M059J (cell line): ENCODE measurements at places on chromosomes 11 and 22.

DNA sequence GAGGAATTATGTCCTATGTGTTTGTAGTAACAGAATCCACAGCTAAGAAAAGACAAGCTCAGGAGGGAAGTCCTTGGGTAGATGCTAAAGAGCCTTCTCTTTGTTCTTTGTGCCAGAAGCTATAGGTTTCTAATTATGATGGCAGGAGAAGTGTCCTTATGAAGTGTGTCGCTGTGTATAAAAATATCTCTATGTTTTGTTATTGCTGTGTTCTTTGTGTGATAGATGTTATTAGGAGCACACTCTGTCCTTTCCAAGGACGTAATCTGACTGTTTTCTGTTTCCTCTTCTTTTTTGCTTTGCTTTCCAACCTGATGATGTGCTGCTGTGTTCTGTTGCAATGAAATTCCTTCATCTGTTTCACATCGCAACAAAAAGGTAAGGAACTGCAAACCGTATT is 171.9 kb downstream of the NCAM1 start:
- DNase-seq: no peak

DNA sequence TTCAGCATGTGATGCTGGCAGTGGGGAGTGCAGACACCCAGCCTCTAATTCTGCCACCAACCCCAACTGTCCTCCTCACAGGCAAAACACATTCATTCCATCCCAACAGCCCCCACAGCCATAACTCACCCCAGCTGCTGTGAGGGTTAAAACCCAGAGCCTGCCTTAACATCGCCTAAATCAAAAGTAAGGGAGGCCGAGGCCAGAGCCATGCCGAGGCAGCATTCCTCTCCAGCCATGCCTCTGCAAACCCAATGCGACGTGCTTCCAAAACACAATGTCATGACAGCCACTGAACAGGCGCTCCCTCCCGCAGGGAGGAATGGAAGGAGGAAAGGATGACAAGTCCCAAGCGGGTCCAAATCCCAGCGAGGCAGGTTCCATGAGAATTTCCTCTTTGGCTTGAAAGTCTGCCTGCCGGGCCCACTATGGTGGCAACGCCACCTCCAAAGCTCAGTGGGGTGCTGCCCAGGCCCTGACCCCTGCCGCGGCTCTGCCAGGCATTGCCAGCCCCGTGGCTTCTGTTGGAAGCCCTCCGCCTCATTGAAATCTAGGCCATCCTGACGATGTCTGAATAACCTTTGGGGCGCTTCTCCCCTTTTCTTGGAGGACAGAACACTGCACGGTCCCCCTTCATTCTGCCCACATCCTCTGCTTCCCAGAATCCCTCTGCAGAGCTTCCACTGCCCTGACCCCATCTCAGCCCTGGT is 472.3 kb downstream of the BRD1 start:
- DNase-seq: no peak

DNA sequence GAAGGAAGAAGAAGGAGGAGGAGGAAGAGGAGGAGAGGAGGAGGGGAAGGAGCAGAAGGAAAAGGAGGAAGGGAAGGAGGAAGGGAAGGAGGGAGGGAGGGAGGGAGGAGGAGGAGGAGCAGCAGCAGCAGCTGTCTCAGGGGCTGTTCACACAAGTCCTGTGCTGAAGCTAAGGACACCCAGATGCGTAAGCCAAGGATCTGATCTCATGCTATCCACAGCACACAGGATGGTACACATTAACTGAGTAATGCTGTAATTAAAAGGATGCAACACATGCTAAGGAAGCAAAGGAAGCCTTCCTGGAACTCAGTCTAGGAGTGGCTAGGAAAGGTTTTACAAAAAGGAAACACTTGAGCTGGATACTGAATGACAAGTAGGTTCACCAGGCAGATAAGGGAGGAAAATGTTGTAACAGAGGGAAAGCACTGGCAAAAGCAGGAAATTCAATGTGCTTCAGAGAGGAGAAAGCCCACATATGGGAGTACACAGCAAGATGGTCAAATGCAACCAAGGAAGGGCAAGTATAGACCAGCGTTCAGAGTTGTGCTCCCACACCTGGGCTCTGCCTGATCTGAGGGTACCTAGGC is 32.0 kb downstream of the TRIM66 start:
- DNase-seq: no peak

GRCh38 chr11:118147502-118147901 is 5.1 kb downstream of the SCN4B start:
- DNase-seq: no peak

DNA sequence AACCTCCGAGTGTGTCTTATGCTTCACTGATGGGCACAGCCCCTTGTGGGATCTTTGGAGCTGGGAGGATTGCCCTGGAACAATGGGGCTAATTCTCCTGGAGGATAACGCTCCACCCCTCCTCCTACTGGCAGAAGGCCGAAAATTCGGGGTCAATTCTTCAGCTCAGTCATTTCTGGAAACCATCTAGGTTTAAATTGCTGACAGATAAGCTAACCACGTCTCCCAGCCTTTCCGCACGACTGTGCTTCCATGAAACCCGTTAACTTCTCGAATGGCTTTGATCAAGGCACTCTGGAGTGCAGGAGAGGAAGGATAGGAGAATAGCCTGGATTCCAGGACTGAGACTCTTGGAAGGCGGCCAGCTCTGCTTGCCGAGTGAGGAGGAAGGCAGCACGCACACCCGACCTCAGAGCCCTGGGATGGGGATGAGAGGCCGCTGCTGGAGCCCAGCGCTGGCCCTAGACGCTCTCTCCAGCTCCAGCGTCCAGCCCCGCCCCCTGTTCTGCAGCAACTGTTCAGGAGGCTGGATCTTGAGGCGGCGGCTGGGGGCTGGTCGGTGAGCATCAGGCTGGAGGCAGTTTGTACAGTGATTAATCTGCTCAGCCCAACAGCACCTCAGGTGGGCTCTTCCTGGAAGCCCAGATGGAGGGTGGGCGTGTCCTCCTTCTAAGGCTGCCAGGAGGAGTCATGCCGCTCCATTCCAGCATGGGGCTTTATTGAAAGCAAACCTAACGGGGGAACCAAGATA is 176.7 kb upstream of the NCAM1 start:
- DNase-seq: peak; percentile 18

DNA sequence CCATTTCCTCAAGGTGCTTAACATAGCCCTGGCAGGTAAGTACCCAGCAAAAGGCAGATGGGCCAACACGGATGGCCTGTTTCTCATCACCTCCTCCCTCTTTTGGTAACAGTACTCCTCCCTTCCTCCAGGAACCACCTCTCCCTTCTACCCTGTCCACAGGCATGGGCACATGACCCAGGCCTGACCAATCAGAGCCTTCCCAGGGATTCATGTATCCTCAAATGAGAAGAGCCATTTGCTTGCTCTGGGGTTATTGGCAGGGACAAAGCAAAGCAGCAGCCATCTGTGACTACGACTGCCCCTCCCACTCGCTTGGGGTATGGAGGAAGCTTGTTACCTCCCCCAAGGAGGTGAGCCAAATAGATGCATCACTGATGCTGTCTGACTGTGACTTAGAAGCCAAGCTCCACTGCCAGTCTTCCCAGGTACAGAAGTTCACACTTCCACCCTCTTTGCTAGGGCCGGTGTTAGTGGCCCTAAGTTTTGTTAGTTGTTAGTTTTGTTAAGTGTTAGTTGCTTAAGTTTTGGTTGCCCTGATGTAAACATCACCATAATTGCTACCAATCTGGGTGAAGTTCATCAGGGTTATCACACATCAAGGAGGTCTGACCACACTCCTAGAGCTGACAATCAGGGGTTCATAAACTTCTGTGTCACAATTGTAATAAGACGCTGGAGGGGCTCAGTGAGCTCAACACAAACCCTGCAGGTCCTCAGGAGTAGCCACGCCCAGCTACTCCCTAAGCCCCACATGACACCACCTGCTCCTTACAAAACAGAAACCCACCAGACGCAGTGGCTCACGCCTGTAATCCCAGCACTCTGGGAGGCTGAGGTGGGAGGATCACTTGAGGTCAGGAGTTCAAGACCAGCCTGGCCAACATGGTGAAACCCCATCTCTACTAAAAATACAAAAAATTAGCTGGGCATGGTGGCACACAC is 57.3 kb downstream of the ARFGAP3 start:
- no peak for DNase-seq
